H1 (cell line): ENCODE measurements at places on chromosomes 7 and 10.
A peak's percentile ranks its signal among the peaks of the same experiment; 100 is the strongest.

DNA sequence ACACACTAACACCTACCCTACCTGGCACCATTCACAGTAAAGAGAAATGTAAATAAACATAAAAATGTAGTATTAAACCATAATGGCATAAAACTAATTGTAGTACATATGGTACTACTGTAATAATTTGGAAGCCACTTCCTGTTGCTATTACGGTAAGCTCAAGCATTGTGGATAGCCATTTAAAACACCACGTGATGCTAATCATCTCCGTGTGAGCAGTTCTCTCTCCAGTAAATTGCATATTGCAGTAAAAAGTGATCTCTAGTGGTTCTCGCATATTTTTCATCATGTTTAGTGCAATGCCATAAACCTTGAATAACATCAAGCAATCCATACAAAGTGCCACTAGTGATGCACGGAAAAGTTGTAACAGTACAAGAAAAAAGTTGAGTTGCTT is 75.4 kb downstream of the CFTR start:
- no peak for DNase-seq

GRCh38 chr7:138116141-138116540 is 39.9 kb downstream of the AKR1D1 start:
- DNase-seq, result no peak

DNA sequence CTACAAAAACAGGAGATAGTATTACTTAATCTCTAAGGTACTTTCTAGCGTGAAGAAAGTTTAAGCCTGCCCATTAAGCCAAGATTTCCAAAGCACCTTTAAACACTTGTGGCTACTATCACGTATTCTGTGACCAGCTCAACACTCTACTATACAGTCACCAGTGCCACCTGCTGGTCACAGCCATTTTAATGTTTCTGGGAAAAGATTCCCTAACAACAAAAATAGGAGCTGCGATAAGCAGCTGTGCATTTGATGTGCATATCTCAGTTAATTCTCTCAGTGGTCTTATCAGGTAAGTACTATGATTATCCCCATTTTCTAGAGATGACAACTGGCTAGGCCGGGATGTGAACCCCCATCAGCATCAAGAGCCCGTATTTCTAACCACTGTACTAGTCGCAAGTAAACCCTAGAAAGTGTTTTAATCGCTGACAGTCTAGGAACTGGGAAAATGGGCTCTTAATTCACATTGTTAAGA is 860 bp downstream of the SEC31B start:
- peak; percentile 79 for DNase-seq

DNA sequence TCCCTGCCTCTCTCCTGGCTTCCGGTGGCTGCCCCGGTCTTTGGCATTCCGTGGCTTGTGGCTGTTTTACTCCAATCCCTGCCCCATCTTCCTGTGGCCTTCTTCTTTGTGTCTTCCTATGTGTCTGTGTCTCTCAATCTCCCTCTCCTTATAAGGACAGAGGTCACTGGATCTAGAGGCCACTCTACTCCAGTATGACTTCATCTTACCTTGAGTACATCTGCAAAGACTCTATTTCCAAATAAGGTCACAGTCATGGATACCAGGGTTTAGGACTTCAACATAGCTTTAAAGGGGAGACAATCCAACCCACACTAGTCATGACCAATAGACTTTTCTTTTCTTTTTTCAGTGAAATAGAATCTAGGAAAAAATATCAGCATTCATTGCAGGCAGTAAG is 153.3 kb upstream of the INSYN2A start:
- DNase-seq, result no peak

- DNase-seq, result no peak
Observed at GRCh38 chr7:138205614-138206150, 129.4 kb downstream of the AKR1D1 start.

DNA sequence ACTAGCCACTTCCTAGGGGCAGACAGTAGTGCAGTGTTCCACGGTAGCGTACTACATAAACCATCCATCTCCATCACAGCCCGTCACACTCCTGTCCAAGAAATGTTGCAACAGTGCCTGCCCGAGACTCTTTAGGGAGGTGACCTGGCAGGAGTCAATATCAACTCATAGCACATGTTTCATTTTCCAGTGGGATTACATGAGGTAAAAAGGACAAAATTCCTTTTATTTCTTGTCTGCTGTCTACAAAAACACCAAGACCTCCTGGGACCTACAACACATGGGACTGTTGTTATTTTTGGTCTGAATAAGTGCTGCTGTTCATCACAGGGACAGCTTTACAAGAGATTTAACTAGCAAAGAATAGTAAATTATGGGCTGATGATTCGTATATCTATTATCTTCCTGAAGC is 99.9 kb downstream of the MPP7 start:
- DNase-seq, result no peak

DNA sequence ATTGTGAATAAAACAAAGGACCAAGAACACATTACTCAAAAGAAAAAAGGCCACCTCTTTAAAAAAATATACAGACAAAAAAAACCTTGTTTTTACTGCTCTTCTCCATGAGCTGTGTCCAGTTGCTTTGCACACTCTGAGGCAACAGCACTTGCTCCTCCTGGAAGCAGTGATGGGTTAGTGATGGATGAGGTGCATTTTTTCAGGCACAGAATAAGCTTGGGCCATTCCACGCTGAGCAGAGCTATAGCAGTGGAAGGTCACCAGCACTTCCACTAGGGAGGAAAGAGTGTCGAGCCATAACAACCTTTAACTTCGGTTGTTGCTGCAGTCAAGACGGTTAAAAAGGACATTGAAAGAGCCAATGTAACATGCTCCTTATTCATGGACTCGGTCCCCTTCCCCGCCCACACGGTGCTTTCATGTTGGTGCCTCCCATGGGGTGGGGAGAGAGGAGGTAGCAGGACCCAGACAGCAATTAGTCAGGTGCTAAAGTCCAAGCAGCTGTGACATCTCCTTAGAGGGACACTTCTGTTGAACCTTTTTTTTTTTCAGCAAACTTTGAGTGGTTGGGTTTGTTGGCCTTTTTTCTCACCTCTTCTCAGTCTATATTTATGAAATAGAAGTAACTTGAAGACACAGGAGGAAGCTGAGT is 136.5 kb upstream of the ADARB2 start:
- no peak for DNase-seq

DNA sequence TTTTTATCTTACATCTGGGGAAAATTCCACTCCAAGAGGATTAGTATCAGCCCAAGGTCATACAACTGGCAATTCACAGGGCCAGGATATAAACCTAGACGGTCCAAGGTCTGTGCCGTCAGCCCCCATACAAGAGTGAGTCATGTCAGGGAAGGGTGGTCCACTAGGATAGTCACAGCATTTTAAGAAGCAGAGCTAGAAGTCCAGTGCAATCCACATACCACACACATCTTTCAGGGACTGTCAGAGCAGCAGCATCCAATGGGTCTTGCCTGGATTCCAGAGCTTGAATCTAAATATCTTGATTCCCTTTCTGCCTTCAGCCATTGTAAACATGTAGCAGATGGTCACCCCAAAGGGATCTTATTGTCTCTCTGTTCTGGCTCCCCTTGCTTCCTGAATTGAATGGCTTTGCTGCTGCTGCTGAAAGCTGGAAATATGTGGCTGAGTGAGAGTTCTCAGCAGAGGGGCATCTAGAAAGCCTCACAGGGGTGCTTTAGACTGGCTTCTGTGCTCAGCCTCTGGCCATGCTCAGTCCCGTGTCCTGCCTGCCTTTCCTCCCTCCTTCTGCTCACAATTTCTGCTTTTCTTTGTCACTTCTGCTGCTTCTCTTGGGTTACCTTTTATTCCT is 9.9 kb upstream of the OR6V1 start:
- DNase-seq, result no peak

DNA sequence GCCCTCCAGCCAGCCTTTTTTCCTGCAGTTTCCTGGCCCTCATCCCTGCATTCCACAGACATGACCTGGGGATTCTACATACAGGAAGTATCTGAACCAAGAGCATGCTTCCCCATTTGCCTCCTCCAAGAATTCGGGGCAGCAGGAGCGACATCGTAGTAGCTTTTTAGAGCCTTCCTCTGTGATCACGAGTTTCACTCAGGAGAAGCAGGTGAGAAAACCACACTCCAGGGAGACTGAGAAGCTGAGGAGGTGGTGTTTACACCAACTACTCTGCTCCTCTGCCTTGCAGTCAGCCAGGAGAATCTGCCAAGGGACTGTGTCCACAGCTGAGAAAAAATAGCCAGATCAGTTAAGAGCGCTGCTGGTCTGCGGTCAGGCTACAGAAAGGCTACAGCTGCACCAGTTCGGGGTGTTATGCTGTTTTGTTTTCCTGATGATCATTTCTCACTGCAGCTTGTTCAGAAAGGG is 54.1 kb downstream of the HSPA12A start:
- no peak for DNase-seq

DNA sequence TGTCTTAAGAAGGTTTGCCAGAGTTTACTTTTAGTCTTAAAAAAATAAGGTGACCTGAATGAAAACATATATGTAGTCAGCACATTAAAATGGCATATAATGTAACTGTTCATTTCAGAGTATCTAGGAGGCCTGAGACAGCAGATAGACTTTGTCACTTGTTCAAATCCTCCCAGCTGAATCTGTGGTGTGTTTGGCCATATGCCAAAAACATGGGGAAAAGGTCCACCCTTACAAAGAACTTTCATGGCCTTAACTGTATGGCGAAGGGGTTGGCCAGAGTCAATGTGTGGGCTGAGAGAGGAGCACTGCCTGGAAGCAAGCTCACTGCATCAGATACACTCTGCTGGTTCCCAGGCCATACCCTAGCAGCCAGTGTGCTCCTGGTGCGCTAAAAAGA is 113.7 kb downstream of the ALOX5 start:
- DNase-seq, result no peak

DNA sequence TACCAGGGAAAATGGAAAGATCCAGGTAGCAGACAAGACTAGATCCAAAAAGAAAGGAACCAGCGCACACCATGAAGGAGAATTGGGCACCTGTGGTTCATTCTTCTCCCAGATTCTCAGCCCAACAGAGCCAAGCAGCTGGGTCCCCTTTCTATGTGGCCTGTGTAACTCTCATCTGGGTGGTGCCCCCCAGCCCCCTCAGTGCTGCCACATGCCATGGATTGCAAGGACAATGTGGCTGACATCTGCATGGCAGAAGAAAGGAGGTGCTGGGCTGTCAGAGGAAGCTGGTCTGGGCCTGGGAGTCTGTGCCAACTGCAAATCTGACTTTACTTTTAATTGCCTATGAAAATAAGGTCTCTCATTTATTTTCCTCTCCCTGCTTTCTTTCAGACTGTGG is 21.4 kb downstream of the PRSS2 start:
- no peak for DNase-seq

DNA sequence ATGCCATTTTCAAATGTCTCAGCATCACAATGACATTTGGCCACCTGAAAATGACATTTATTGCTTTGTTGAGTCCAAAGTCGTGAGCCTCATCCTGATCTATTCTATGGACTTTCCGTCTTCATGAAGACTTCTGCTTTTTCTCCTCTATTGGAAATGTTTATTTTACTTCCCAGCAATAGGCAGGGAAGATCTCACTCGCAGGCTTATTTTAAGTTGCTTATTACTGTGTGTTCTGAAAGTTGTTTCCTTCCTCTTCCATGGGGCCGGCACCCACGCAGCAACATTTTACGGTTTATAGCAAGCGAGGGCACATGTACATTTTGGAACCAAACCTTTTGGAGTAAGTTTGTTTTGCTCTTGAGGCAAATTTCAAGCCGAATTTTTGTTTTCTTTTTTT is 221.0 kb upstream of the KLF6 start:
- no peak for DNase-seq

- no peak for DNase-seq
Observed at GRCh38 chr7:90246171-90246570, 1.2 kb downstream of the CFAP69 start.

DNA sequence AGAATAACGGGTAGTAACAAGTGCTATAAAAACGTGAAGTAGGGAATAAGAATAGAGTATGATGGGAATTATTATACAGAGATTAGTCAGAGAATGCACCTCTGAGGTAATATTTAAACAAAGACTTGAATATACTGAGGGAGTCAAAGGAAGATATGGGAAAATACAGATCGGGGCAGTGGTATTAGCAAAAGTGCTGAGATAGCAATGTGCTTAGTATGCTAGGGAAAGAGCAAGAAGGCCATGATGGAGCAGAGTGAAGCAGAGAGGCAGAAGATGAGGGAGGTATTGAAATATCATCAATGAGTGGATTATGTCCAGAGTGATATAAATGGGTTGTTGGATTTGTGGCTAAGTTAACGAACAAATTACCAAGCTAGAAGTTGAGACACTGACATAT is 96.5 kb upstream of the GPR22 start:
- DNase-seq, result no peak

GRCh38 chr7:48298779-48299178 is 127.5 kb downstream of the ABCA13 start:
- no peak for DNase-seq

DNA sequence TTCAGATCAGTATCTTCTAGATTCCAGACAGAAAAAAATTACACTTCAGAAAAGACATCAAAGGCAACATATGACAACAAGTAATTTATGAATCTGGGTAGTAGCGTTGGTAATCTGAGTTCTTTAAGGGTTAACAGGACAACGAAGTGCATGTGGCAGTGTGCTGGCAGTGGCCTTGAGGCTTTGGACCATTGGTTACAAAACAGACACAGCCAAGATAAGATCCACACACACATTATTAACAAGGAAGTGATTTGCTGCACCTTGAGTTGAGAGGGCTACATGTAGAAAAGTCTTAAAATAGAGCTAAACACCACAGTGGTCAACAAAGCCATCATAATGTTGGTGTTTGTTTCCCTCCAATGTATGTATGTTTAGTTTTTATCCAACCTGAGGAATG is 40.6 kb downstream of the AKR1D1 start:
- no peak for DNase-seq

GRCh38 chr10:21122907-21123306 is 225.8 kb upstream of the NEBL start:
- no peak for DNase-seq

DNA sequence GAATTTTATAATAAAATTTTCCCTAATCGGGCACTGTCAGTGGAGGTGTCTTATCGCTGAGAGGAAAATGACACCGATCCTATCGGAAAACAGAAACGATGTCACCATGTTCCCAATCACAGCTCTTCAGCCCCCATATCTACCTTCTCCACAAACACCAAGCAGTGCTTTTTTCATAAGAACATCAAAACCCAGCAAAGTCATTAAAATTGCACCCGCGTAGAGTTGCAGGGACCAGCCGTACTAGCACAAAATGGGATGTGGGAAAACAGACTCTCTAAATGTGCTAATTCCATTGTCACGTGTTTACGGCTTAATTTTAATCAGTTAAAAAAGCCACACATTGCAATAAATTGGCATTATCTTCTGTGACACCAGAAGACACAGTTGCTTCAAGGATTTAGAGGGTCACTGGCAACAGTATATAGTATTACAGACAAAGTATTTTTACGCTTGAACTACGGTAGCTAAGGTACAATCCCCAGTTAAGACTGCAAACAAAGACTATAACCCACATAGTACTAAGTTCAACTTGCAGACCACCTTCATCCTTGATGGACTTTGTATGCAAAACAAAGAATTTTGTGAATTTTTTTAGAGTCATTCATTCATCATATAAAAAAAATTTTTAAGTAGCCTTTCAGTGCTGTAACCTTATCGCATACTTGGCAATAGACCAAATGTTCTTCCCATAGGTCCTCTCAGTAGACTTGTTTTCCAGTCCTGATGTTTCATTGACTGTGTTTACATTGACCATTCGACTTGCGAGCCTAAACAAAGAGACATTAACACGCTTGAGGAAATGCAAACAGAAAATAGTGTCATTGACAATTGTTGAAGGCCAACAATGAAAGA is 116.0 kb downstream of the VTI1A start:
- DNase-seq, result no peak

- DNase-seq, result no peak
Observed at GRCh38 chr7:158241919-158242318, 345.7 kb downstream of the PTPRN2 start.
